ENCODE measurements at places on chromosomes 2 and 18.

DNA sequence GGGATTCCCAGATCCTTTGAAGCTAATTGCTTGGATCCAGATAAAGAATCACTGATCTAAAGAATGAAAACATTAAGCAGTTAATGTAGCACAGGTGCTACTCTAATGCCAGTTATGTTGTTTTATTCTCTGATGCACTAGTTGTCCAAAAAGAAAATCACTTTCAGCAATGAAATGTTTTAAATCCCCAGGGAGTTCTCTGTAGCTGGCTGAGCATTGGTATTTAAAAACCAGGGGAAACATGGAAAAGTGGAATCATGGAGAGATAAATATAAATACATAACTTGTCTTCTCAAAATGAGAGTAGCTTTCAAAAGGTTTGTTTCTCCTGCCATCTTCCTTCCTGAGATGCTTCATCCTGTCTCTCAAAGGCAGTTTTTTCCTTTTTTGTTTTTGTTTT is 37.7 kb downstream of the CD302 start:
- no peak for DNase-seq

GRCh38 chr2:204909791-204910190 is 364.5 kb downstream of the PARD3B start:
- no peak for DNase-seq

GRCh38 chr2:68994864-68995263 is 18.1 kb upstream of the ANTXR1 start:
- DNase-seq = no peak

- no peak for DNase-seq
Observed at GRCh38 chr18:71942433-71942832, 601.7 kb downstream of the CBLN2 start.

DNA sequence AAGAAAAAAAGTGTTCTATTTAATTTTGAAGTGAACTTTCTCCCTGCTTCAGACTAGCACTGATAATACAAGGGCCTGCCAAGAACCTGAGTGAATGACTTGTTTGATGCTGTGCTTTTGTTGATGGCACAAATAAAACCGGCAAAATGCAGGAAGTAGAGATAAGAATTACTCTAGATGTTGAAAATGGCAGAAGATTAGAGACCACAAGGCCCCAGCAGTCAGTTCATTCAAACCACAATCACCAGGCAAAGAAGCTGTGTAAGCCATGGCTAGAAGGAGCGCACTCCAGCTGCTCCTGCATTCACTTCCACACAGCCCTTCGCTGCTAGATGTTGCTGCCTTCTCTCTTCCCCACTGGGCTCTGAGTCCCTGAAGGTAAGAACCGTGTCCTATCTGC is 297.1 kb downstream of the AGPS start:
- DNase-seq = no peak

DNA sequence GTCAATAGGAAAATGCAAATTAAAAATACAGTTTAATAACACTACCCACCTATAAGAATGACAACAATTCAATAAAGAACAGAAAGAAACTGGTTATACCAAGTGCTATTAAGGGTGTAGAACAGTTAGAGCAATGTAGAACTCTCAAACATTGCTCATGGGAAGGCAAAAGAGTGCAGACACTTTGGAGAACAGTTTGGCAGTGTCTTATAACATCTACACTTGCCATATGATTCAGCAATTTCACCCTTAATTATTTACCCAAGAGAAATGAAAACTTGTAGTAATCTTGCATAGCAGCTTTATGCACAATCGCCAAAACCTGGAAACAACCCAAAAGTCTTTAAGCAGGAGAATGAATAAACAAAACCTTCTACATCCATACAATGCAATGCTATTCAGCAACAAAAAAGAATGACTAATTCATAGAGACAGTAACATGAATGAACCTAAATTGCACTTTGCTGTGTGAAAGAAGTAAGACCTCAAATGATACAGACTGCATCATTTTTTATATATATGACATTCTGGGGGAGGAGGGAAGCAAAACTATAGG is 455.2 kb downstream of the THSD7B start:
- DNase-seq = no peak

DNA sequence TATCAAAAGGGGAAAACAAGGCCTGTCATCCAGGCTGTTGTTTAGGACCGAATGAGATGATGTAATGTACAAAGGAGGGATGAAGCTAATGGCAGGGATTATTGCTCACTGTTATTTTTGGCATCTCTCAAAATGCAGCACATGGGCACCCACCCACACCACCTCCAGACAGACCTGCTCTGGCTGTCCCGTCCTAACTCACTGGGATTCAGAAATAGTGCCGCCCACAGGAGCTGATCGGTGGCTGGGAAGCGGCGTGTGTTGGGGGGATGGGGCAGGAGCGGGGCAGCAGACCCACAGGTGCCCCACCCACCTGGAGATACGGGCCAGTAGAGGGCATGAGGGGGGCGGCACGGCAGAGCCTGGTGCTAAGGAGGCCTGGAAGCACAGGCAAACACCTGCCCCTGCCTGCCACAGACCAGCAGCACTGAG is 52.2 kb downstream of the CRACDL start:
- no peak for DNase-seq

- no peak for DNase-seq
Observed at GRCh38 chr2:96856776-96857666, 795 bp downstream of the ANKRD39 start.

DNA sequence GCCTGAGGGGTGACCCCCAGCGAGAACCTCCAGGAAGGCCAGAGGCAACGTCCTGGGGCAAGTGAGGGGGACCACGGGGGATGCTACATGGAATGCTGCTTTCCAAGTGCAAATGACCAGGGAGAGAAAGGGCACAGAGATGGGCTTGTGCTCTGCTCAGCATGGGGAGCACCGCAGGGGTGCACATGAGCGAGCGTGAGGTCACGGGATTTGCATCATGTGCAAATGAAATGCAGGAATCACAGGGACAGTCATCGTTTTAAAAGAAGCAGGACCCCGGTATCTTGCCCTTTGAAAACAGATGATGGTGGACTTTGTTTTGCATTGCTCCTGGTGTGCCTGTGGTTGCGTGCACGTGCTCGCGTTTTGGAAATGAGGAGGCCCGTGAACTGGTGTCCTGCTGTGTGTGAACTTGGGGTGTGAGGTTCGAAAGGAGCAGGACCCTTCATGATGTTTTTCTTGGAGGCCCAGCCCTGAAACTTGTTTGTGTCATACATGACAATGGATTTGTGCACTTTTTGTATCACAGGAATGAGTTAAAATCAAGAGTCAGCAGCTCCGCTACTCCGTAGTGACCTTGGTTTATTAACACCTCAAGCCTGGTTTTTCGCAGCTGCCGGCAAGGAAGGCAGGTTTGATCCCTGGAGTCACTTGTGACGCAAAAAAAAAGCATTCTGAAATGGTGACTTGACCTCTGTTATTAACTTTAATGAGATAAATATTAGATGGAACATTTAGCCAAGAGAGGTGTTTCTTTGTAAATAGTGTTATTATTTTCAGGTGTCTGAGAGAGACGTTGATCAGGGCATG is 234.5 kb downstream of the LDLRAD4 start:
- DNase-seq = no peak

DNA sequence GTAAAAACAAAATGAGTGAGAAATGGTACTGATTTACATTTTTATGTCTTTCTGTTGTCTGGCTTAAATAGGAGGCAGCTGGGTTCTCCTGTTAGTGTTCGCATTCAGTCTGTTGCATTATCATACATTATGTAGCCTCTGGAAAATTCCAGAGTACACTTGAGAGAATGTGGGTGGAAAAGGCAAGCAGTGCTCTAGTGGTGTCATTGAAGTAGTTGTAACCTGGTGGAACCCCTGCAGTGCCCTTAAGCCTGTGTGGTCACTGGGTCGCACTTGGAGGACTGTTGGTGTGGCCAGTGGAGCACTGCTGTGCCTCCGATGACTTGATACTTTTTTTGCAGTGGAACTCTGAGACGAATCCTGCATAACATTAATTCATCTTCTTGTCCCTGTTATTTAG is 52.4 kb downstream of the USP14 start:
- no peak for DNase-seq

- DNase-seq = no peak
Observed at GRCh38 chr2:101500180-101500579, 25.3 kb upstream of the RFX8 start.

DNA sequence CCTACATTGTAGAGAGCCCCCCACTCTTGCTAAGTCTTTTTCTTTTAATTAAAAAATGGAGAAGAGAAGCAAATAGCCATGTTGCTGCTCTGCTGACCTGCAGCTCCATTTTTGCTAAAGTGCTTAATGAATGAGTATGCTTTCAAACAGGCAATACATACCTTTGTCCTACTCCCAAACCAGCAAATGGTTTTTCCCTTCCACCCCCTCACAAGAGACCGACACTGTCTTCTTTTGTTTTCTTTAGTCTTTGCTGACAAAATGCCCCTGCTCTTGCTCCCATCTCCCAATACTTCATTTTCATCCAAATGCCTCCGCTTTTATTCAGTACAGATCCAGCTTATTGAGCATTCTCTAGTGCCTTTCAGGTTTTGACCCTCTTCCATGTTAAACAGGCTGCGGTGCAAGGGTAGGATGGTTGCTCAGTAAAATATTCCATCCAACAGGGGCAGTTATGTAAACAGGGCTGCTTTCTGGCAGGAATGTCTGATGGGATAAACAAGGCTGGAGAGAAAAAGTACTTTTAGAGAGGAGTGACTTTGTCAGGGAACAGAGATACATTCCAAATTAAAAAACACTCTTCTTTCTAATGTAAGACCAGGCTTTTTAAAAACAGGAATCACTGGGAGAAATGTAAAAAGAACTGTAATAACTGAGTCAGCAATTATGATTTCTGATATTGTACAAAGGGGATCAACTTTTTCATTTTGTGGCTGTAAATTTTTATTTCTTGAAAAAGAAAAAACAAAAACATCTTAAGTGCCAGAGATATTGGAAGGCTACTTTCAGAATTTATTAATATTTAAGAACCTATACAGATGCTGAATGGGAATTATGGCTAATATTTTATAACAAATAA is 136.8 kb downstream of the MEP1B start:
- no peak for DNase-seq

DNA sequence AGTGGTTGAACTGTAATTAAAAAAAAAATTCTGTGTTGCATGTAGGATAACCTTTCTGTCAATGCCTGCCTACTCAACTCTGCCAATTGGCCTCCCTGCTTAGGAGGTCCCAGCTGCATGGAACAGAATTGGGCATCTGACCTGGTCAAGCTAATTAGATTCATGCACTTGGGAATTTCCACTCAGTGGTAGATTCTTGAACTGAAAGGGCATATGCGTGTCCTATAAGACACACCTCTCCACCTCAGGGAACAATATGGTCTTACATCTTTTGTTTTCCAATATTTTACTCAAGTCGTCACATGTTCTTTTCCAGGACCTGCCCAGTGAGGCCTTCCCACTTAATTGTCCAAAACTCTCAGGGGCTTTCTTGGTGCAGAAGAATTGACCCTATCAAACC is 68.1 kb upstream of the TLK1 start:
- no peak for DNase-seq

GRCh38 chr2:54638103-54638502 is 85.4 kb upstream of the EML6 start:
- no peak for DNase-seq

DNA sequence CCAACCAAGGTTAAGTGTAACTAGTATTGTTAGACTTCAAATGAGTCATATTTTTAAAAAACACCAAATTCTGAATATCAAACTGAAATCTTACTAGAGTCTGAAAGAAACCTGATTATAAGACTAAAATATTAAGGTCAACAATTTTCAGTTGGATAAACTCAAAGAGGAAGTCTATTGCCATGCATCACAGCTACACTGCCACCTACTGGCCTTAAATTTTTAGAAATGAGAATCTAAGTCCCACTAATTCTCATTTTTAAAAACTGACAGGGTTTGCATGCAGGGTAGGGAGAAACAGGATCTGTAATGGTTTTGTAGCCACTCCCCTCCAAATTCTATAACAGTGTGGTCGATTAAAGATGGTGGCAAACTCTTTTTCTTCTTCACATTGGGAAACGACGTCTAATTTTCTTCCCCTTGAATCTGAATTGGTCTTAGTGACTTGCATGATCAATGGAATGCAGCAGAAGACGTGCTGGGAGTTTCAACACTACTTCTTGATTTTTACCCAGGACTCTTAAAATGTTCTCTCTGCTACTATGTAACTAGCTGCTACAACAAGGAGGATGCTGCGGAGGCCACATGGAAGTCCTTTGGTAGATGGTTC is 176.1 kb upstream of the SESTD1 start:
- DNase-seq = no peak

DNA sequence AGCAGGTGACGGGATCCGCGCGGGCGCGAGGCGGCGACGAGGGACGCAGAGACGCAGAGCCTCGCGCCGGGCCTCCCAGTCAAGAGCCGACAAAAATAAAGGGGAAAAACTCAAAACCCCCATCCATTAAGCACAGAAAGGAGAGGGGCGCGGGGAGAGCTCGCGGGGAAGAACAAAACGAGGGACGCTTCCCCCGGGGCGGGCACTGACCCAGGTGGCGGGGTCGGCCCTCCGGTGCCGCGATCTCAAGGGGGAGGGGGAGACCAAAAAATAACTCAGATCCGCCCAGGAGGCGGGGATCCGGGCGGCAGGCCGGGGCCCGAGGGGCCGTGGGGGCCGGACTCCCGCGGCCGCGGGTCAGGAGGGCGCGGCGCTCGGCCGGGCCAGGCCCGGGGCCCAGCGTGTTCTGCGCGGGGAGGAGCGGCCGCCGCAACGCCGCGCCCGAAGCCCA is 597 bp downstream of the RNF103 start:
- DNase-seq = no peak

DNA sequence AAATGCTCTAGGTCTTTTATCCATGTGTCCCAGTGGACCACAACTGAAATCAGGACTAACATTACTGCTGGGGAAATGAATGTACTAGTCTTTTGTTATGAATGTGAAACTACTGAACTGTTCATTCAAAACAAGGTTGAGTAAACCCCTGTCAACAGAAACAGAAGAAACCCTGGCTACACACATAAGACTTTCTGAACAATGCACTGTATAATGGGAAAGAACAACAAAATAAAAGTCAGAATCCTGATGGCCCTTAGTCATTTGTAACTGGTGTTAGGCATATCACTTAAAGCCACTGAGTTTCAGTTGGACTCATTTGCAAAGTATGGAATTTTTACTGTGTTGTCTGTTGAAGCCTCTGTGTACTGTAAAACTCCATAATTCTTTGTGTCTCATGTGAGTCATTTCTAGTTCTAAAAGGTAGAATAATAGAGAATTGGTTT is 77.0 kb upstream of the UBXN4 start:
- DNase-seq = no peak

DNA sequence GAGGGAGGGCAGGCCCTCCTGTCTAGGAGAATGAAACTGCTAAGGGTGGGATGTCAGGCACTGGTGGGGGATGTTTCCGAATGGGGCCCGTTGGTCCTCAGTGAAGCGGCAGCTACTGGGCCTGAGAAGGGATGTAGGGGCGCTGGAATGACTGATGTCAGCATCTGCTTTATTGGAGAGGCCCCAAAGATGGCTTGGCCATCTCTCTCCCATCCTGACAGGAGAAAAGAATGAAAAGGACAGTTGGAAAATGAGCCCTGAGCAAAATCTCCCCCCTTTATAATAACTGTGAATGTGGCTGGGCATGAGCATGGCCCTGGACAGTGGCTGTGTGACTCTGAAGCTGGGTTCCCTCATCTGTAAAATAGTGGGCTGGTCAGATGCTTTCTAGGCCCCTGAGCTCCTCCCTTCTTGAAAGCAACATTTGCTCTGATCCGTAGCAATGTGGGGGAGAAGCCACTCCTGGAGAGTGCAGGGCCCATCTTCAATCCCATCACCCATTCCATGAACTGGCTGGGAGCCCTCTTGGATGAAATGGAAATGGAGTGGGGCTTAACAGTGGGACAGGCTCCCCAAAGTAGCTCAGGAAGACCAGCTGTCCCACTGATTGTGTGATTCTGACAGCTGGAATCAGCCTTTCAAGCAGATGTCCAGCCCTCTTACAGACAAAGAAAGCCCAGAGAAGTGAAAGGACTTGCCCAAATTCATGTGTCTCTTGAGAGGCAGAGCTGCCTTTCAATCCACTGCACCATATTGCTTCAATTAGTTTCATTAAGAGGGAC is 232.7 kb upstream of the SMAD2 start:
- no peak for DNase-seq
